ENCODE measurements at places on chromosomes 2 and 18.

- DNase-seq = no peak
These were observed 86.7 kb downstream of the FTCDNL1 start for GRCh38 chr2:199764273-199764800.

- no peak for DNase-seq
These were observed 17.2 kb downstream of the EEF1B2 start for GRCh38 chr2:206176901-206177300.

DNA sequence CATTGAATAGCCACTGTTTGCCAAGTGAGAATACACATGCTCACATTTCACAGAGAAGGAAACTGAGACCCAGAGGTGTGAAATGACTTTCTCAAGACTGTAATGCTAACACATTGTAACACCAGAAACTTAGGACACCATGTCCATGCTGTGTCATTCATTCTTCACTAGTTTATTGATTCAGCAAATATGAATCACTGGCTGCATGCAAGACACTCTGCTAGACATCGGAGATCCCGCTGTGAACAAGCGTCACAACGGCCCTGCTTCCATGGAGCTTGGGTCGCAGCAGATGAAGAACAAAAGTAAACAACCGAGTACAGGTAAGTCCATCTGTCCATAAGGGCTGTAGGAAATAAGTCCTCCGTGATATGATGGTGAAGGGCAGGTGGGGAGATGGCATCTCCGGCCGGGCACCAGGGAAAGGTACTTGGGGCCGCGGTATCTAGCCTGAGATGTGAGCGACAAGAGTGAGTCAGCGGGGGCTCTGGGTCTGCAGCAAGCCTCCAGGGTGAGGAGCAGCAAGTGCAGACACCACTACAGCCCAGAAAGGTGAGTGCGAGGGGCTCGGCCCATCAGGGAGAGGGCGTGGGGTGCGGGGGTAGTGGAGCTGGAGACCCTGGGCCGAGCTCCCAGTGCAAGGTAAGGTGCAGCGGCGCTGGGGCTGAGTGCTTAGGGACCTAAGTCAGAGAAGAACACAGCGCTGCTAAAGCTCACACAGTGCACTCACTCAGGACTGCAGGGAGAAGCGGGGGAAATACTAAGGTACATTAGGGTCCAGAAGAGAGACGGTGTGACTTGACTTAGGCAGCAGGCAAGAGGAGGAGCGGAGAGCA, 391.2 kb downstream of the FBXO15 start:
- DNase-seq = no peak

- DNase-seq = no peak
These were observed 1075.4 kb upstream of the ZEB2 start for GRCh38 chr2:145595296-145595695.

DNA sequence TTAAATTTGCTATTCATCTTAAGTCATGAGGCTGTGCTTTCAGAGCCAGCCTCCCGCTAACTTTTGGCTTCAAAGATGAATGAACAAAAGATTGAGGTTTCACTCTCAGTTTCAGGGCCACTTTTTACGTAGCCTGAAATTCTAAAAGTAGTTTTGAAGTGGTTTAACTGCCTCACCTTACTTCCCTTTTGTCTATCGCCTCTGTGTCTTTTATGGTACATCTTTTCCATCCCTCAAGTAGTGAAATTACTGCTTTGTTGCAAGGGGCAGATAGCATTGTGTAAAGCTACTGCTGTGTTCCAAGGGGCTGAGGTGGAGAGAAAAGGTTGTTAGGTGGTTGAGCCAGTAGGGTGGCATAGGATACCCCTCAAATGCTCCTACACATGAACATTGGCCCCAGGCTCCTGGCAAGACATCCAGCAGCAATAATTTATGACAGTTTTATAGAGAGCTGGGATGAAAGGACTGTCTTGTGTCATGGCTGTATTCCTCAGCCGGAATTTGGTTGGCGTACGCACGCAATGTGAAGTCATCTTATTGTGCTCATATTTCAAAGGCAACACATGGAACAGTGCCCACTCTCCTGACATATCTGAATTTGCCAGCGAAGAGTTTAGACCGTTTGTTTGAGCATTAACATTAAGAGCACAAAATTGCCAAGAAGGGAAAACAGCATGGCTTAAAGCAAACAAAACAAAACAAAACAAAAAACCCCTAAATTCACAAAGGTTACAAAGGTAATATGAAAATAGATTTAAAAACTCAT, 32.2 kb downstream of the QPCT start:
- peak; percentile 59 for DNase-seq

DNA sequence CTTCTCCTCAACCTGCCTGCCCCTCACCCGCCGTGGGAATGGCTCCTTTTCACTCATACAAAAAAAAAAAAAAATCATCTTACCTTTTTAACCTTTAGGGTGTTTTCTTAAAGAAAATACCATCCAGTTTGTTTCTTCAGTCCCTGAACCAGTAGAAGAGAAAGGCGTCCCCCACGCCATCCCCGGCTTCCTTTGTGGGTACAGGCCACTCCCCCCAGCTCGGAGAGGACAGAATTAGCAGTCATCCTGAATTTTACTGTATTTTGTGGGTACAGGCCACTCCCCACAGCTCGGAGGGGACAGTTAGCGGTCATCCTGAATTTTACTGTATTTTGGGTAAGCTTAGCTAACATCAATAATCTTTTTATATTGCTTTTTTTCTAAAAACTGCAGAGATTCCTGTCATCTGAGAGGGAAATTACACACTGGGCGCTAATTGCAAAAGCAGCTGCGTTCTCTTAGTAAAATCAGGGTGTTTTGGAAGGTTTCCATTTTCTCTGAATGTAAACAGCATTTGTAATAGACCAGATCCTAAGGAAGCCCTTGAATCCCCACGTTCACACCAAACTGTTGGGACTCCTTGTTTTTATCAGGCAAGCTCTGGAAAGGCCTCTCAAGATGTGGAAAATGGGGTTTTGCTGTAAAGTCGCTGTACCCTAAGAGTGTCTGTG, 72.5 kb downstream of the NFATC1 start:
- DNase-seq = no peak

DNA sequence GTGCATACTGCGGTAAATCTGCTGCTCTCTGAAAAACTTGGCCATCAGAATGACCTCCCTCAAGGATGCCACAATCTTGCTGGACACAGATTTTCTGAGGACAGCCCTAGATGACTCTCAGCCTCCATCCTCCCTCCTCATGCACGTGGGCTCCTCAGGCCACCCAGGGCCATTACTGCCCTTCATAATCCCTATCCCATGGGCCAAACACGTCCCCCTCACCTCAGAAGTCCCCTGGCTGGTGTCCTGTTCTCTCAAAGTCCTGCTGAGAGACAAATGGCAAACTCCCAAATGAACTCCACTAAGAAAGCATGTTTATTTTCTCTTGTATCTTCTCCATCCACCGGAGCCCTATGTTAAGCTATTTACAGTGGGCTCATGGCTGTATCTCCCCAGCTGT, 125.7 kb downstream of the MRO start:
- DNase-seq = no peak

- no peak for DNase-seq
These were observed 1313.0 kb upstream of the FAM98A start for GRCh38 chr2:34912084-34912483.

- peak; percentile 72 for DNase-seq
These were observed 1.4 kb downstream of the ARL4C start for GRCh38 chr2:234495251-234496054.

GRCh38 chr2:45120546-45120945, 111.3 kb upstream of the SIX2 start:
- no peak for DNase-seq

GRCh38 chr2:41020358-41020757, 568.5 kb upstream of the SLC8A1 start:
- no peak for DNase-seq

GRCh38 chr2:111100765-111101162, 19.9 kb upstream of the BCL2L11 start:
- no peak for DNase-seq

DNA sequence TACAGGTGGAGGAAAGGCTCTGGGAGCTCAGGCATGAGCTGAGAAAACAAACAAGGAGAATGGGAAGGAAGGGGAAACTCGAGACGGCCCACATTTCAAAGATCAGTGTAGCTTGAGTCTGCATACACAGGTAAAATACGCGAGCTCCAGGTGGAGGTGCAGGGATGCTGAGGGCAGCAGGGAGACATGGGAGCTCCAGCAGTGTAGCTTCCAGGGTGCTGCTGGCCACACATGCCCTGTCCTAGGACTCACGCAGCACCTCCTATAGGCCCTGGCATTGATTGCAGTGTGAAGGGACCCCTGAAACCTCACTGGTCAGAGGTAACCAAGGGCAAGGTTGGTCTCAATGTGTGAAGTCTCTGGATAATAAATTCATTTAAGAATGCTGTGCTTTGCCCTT, 362.8 kb upstream of the HS6ST1 start:
- no peak for DNase-seq

DNA sequence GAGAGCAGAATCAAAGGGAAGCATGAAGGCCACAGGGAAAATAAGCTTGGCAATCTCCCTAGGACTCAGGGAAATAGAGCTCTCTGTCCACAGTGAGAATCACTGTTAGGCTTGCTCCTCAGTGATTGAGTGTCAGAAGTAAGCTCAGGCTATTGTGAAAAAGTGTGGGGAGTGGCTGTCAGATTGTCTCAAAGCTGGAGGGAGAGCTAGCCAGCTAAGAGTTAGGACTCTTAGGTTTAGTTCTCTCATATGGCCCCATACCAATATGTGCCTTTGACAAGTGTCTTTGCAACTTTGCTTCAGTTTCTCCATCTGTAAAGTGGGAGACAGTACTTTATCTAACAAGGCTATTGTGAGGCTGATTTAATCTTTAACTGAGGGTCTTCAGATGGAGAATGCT, 17.2 kb downstream of the EIF4E2 start:
- DNase-seq = no peak
